Fibroblast of the aortic adventitia (primary cell): ENCODE measurements at places on chromosomes 2 and 18.
A peak's percentile ranks its signal among the peaks of the same experiment; 100 is the strongest.

GRCh38 chr2:141021611-141022010, 1109.2 kb downstream of the LRP1B start:
- DNase-seq: no peak

DNA sequence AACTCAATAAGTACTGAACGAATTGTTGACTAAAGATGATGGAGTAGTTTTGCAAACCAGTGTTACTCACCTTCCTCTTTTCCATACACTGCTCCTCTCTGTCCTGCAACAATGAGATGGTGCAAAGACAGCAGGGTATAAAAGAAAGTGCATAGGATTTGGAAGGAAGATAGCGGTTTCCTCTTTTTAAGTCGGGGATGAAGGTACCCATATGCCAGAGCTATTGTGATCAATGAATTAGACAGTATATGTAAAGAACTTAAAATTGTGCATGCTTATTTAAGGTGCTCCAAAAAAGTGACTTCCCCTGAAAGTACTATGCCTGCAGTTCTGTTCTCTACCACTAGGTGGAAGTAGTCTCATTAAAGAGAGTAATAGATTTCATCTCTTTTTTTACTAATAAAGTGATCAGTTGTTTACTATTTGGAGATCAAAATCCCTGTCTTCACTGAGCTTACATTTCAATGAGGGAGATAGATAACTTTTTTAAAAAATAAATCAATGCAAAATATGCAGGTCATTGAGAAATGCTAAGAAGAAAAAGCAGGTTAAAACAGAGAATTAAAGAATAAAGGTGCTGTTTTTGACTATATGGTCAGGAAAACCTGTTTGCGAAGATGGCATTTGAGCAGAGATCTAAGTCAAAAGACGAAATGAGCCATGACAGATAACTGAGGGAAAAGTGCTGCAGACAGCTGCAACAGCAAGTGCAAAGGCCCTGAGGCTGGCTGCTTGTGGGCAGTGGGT, 339.7 kb upstream of the SLC14A2 start:
- peak; percentile 54 for DNase-seq

DNA sequence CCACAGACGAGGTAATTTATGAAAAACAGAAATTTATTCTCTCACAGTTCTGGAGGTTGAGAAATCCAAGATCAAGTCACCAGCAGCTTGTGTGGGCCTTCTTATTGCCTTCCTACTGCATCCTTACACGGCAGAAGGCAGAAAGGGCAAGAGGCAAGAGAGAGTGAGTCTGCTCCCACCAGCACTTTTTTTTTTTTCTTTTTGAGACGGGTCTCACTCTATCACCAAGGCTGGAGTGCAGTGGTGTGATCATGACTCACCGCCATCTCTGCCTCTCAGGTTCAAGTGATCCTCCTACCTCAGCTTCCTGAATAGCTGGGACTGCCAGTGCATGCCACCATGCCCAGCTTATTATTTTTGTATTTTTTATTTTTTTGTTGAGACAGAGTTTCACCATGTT, 78.5 kb upstream of the HK2 start:
- no peak for DNase-seq

GRCh38 chr2:173272849-173273248, 81.8 kb upstream of the CDCA7 start:
- no peak for DNase-seq

GRCh38 chr2:179686718-179687342, 174.6 kb downstream of the ZNF385B start:
- peak; percentile 18 for DNase-seq
